ENCODE measurements at places on chromosomes 13 and 19.

- no peak for DNase-seq
Observed at GRCh38 chr13:78679329-78679728, 20.4 kb upstream of the OBI1 start.

DNA sequence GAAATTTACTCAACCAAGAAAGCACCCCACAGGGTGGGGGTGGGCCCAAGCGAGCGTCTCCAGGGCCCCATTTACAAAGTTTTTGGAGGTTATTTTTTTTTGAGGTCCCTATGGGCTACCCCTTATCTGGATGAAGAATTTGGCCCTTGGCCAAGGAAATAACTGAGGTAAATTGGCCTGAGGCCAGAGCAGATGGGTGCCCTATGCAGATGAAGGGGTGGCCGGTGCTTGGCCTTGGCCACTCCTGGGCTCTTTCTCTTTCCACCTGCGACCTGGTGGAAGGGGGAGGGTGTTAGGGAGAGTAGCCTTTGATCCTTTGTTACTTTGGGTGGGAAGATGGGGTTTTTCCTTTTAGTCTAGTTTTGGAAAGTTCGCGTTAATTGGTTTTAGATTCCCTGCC lies 15.5 kb downstream of the ZNF701 start:
- DNase-seq = no peak

DNA sequence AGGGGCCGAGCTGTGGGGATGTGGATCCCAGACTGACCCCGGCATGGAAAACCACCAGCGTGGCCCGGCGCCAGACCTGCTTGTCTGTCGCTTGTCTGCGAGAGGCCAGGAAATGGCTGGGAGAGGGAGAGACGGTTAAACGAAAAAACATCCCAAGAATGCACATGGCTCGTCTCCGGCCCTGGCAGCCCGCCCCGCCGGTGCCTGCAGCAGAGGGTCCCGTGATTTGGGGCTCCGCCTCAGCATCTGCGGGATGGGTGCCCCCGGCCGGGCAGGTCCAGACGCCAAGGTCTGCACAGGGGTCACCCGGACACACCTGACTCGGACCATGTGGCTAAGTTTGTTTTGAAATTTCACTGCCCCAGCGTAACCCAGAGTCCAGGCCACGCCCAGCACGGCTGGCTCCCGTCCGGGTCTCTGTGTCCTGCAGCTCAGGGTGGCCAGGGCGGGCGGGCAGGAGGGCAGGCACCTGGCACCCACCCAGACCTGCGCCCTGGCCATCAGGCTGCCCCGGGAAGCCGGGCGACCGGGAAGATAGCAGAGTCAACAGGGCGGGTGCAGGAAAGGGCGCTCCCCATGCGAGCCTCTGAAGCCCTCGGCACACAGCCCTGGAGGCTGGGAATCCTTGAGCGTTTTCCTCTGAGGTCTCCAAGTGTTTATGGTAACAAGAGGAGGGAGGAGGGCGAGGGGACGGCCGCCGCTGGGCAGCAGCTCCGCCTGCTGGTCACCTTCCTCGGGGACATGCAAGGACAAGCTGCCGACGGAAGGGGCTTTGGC lies 103.2 kb downstream of the GADD45B start:
- DNase-seq = peak; percentile 83

DNA sequence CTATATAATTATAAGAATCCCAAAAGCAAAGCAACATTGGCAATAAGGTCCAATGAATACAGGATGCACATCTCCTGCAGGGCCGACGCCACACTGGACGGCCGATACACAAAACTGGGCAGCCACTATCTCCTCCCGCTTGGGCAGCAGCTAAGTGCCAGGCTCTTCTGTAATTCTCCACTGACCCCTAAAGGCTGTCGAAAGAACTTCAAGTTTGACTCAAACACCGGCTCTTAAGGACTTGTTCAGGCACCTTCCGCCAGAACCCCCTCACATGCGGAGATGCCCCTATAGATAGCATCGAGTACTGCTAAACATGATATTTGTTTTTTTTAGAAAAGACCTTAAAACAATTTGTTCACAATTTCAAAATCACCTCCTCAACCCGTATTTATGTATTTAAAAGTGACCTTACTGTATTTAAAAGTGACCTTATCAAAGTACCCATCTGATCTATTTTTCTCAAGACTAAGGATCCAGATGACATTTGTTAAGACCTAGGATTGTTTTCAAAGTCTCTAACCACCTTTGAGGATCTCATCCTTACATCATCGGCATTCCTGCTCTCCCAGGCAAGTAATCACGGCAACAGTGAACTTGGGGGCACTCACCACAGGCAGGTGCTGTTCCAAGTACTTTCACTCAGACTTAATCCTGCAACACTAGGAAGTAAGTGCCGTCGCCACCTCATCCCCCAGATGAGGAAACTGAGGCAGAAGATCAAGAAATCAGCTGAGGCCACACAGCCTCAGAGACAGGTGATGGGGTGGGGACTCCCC lies 77.8 kb downstream of the TUBGCP3 start:
- DNase-seq = no peak

DNA sequence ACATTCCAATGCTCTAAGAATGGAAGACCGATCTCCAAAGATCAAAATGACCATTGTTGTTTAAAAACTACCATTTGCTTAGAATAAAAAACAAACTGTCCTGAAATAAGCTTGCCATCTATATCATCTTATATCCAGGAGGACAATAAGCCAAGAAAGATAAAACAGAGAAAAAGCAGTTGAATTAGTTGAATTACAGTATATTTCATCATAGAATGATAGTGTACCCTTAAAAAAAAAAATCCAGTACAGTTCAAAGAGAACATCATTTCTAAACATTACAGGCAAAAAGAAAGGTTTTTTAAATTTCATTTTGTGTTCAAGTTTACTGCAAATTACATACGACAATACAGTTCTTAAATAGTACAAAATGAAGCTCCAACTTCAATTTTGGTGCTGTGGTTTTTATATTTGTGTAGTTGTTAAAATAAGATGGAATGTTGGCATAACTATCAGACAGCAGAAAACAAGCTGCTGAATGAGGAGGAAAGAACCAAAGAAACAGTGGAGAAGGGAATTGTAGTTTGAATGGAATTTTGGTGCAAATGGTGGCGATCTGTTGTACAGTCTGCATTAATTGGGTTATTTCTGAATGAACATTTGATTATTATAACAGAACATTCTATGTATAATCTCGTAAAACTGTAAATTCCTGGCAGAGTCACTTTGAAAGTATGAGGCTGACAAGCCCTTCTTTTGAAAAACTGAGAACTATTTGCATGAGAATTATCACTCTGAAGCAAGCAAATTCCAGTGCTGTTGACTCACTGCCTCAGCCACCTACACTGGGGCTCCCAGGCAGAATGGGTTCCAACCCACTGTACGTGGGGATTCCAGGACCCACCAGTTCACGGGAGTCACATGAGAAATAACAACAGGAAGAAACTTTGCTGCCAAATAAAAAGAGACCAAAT lies 37.7 kb downstream of the LHFPL6 start:
- no peak for DNase-seq

- no peak for DNase-seq
Observed at GRCh38 chr13:106802917-106803316, 235.0 kb upstream of the ARGLU1 start.

DNA sequence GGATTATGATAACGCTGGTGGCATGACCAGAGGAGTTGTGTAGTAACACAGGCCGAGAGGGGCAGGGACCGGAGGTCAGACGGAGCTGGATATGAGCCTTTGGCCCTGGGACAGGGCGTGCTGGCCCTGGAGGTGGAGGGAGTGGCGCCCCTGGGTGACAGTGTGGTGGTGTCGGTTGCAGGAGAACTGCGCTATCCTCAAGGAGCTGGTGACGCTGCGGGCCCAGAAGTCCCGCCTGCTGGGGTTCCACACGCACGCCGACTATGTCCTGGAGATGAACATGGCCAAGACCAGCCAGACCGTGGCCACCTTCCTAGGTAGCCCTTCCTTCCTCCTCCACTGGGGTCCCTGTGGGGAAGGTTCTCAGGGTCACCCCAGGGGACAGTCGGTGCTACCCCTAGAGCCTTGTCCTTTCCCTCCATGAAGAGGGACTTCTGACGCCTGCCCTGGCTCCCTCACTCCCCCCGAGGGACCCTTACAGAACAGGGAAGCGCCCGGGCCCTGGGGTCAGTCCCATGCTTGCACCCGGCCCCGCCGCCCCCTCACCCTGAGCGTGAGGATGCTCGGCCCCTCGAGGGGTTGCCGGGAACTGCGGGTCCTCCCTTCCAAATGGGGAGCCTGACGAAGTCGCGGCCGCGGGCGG lies 12.8 kb upstream of the ZNF554 start:
- DNase-seq = no peak

GRCh38 chr13:75656425-75656989 lies 20.4 kb downstream of the LMO7 start:
- no peak for DNase-seq
